CD4-positive, alpha-beta T cell treated with Interleukin-15 for 4 hours (primary cell): ENCODE measurements at places on chromosomes 13 and 19.

GRCh38 chr13:105089858-105090643 is 1445.4 kb downstream of the EFNB2 start:
- no peak for DNase-seq

DNA sequence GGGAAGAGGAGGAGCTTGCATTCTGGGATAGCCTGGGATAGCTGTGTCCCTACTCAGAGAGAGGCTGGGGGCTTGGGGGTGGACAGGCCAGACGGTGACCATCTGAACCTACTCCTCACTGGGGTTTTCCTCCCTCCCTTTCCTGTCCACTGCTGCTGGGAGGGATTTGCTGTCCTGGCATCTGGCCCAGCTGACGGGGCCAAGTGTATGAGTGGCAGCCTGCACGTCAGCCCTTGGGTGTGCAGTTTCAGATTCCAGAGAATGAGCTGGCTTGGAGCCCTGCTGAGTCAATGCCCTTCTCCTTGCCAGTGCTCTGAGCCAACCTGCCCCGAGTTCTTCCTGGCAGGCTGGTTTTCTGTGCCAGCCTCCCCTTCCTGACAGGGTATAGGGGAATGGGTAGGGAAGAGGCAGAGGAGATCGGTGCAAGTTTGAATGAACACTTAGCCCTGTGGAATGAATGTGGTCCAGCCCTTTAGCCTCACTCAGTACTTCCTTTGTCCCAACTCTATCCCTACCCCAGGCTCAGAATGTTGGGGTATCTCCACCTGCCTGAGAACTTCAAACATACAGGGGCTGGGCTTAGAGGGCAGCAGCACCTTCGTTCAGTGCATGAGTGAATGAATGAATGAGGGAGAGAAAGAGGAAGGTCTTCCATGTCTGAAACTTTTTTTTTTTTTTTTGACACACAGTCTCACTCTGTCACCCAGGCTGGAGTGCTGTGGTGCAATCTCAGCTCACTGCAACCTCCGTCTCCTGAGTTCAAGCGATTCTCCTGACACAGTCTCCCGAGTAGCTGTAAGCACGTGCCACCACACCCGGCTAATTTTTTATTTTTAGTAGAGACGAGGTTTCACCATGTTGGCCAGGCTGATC is 1.8 kb upstream of the ANGPTL4 start:
- no peak for DNase-seq

- DNase-seq, result no peak
These were observed 24.4 kb upstream of the DOCK9 start for GRCh38 chr13:99002172-99002710.

- DNase-seq, result no peak
These were observed 11.8 kb downstream of the YIPF2 start for GRCh38 chr19:10916602-10917001.

GRCh38 chr13:75818179-75818967 is 182.2 kb downstream of the LMO7 start:
- DNase-seq, result no peak

GRCh38 chr13:49584771-49585182 is 581 bp downstream of the RCBTB1 start:
- peak; percentile 11 for DNase-seq

DNA sequence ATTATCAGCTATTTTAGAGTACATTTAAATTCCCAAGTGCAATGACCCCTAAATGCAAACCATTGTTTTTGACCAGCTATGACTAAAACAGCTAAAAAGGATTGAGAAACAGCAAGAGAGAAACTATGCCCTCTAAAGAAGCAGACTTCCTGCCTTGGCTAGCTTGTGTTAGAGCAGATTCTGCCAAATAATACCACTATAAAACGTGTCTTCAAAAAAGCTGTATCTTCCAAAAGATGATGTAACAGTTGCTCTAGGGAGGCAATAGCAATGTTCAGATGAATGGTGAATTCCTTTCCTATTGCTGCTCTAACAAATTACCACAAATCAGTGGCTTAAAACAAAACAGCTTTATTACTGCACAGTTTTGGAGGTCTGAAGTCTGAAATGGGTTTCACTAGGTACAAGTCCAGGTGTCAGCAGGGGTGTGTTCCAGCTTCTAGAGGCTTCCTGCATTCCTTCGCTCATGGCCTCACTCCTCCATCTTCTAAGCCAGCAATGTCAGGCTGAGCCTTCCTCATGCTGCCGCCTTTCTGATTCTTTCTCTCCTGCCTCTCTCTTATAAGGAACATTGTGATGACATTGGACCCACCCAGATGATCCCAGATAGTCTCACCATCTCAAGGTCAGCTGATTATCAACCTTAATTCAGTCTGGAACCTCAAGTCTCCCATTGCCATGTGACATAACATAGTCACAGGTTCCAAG is 84.5 kb downstream of the LRRC63 start:
- no peak for DNase-seq

DNA sequence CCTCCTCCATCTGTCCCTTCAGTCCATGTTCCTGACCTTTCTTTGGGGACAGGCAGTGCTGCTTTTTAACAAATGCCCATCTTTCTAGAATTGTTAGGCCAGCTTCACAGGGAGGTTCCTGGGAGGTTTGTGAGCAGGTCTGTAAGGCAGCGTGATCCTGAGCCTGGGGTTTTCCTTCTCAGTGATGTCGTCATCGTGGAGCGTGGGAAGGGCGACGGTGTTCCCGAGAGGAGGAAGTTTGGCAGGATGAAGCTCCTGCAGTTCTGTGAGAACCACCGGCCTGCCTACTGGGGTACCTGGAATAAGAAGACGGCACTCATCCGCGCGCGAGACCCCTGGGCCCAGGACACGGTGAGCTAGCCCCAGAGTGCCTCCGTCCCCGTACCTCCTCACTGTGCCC is 26.8 kb downstream of the CHAF1A start:
- no peak for DNase-seq

DNA sequence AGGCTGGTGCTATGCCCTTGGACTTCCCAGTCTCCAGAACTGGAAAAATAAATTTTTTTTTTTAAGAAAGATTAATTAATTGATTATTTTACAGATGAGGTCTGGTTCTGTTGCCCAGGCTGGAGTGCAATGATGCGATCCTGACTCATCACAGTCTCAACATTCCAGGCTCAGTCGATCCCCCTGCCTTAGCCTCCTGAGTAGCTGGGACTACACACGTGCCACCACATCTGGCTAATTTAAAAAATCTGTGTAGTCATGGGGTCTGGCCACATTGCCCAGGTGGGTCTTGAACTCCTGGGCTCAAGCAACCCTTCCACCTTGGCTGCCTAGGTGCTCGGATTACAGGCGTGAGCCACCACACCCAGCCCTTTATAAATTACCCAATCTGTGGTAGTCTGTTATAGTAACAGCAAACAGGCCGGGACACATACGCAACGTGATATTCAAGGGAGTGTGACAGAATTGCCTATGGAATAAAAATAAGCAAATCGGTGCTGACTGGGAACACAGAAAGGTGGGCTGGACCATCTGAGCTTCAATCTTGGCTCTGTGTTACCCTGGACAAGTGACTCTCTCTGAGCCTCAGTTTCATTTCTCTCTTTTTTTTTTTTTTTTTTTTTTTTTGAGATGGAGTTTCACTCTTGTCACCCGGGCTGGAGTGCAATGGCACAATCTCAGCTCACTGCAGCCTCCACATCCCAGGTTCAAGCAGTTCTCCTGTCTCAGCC is 42.8 kb downstream of the PIN1 start:
- no peak for DNase-seq

GRCh38 chr13:39510316-39510695 is 92.7 kb downstream of the LHFPL6 start:
- no peak for DNase-seq

DNA sequence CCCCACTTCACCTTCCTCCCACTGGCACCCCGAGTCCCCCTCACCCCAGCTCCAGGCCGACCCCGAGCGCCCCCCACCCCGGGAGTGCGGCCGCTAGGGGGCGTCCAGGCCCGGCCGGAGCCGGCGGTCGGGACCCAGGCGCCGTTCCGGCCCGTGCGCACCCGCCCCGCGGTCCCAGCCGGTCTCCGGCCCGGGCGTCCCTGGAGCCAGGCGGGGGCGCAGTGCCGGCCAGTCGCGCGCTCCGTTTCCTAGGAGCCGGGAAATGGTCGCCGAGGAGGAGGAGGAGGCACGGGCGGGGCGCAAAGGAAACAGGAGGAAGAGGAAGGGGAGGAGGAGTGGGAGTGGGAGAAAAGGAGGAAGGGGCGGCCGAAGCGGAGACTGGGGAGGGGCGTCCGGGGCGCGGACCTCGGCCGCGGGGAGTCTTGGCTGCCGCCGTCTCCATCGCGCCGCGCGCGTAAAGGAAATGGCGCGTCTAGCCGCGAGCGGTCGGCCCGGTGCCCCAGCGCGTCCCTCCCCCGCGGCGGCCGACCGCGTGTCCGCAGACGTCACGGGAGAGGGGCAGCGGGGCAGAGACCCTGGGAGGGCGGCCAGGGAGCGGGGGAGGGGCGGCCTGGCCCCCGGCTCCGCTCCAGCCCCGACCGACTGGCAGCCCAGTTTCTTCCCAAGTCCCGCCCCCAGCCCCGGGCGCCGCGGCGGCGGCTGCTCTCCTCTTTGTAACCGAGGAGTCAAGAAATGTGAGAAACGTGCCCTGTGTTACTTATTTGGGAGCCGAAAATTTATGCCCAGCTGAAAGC is 1.1 kb upstream of the KCTD15 start:
- peak; percentile 23 for DNase-seq

- peak; percentile 18 for DNase-seq
These were observed 30.3 kb upstream of the FRY start for GRCh38 chr13:32001154-32001768.

DNA sequence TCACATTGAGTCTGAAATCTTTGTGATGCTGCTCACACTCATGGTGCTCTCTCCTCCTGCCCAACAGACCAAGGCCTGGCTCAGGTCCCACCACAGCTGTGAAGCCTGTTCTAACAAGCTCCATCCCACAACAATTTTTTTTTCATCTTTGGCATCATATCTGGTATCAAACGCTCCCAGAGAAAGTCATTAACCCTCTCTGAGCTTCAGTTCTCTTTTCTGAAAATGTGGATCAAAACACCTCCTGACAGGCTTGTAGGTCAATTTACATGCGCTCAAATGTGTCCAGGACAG is 224.4 kb downstream of the LACC1 start:
- DNase-seq, result no peak

GRCh38 chr13:99062593-99062992 is 84.7 kb upstream of the DOCK9 start:
- DNase-seq, result no peak
